IMR-90 (cell line): ENCODE measurements at places on chromosomes 4 and X. TPM values are rescaled to one million over a fixed set of nuclear protein-coding genes. Genes with fewer than 3 reads are reported as not detected.

GRCh38 chr4:112280386-112281056 is 5.2 kb downstream of the TIFA start:
- no peaks in the 10 kb centered on the region for H3K27me3 ChIP-seq
- DNase-seq: no peak
- peaks cover 3% of the 10 kb centered on the region for H3K36me3 ChIP-seq

DNA sequence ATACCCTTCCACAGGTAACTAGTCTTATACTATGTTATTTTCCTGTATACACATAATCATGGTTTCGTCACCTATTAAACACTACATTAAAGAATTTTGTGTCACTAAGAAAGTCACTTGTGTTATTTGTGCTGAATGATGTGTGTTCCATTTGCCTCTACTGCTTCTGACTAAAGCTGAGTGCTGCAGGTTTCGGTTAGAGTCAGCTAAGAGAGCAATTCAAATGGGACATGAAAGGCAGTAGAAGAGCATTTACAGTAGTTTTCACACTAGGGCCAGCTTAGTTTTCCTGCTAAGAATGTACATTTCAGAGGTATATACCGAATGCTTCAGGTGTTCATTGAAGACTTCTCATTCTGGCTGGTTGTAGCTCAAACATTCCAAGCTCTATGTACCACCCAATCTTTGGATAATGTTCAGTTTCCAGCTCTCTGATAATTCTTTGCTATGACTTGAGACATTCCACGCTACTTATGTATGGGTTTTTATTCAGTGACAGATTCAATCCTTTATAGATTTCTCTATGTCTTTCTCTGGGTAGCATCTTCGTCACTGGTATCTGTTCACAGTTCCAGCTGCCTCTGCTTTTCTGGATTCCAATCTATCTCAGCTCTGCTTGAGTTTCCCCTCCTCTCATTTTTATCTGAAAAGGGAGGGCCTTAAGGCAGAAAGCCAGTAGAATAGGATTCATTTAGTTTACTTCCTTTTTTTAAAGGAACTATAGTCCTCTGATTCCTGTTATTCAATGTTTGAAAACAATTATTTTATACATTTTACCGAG is 164.4 kb downstream of the CXXC4 start:
- H3K36me3 ChIP-seq: no peaks in the 10 kb centered on the region
- no peak overlapping the region for H3K4me3 ChIP-seq
- DNase-seq: no peak
- no peaks in the 10 kb centered on the region for H3K27me3 ChIP-seq
- no peaks in the 10 kb centered on the region for H3K4me1 ChIP-seq

The ADAM29 gene
- polyA plus RNA-seq: not detected in 2 replicates

DNA sequence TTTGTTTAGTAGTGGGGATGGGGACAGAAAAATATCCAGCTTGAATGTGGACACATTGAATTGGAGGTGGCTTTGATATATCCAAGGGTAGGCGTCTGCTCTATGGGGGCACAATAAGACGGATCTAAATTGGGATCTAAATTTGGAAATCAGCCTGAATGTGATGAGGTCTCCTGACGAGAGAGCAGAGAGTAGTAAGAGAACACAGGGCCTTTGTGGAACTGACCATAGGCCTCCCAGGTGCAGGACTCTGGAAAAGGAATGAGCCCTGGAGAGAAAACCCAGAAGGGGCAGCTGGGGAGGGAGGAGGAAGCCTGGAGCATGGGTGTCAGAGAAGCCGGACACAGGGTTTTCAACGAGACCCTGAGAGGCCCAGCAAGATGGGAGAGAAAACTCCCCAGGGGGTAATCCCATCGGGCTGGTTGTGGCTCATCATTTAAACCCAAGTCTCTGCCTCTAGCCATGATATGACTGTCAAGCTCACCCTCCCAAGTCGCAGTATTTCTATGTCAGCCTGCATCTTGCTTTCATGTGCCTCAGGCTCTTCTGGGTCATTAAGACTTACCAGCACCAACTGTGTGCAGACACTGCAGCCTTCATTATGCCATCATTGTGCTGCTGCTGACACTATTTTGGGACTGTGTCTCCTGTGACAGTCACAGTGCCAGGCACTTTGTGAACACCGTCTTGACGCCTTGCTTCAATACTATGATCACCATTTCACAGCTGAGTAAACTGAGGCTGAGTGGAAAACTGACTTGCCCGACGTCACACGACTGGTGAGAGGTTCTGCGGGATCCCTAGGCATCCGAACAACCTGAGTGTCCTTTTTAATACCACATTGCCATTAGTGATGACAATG is 57.1 kb downstream of the ANAPC4 start:
- no peaks in the 10 kb centered on the region for H3K4me1 ChIP-seq
- DNase-seq: no peak
- no peaks in the 10 kb centered on the region; the same call in 1 of the 2 replicates for H3K27me3 ChIP-seq
- no peak overlapping the region for H3K4me3 ChIP-seq
- no peaks in the 10 kb centered on the region for H3K36me3 ChIP-seq
- H3K27ac ChIP-seq: no peak overlapping the region

The TBX22 gene
- polyA plus RNA-seq: not detected in 2 replicates

DNA sequence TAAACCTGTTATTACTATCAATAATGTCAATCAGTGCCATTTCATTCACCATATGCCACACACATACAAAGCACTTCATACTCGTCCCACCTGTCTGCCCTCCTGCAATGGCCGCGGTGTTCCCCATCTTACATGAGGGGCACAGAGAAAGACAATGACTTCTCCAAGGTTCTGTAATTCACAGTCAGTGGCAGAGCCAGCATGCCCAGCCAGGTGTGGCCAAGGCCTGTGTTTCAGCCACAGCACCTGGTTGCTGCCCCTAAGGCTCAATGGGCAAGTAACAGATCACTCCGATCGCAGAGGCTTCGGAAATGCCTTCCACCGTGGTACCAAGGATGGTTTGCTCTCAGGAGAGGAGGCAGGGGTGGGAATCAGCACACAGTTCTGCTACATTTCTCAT is 10.9 kb downstream of the AFAP1 start:
- no peaks in the 10 kb centered on the region for H3K27me3 ChIP-seq
- no peak for DNase-seq
- no peak overlapping the region for H3K27ac ChIP-seq
